ENCODE measurements at places on chromosomes 2 and 18.

DNA sequence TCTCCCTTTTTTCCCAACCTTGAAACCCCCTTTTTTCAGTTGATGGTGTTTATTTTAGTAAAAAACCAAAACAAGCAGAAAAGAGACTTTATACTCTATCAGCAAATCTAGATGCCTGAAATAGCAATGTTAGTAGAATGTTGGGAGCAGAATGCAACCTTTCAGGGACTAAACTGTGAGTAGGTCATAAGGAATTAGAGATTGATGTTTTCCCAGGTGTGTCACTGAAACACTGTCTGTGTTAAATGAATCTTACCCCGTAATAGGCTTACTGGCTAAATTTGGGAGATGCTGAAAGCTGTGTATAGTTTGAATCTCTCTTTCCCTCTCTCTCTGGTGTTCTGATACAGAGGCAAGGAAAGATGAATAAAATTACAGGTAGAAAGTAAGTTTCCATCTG lies 43.8 kb downstream of the AGFG1 start:
- no peak for DNase-seq

GRCh38 chr2:194383401-194383800 lies 1273.6 kb upstream of the SLC39A10 start:
- DNase-seq, result no peak

DNA sequence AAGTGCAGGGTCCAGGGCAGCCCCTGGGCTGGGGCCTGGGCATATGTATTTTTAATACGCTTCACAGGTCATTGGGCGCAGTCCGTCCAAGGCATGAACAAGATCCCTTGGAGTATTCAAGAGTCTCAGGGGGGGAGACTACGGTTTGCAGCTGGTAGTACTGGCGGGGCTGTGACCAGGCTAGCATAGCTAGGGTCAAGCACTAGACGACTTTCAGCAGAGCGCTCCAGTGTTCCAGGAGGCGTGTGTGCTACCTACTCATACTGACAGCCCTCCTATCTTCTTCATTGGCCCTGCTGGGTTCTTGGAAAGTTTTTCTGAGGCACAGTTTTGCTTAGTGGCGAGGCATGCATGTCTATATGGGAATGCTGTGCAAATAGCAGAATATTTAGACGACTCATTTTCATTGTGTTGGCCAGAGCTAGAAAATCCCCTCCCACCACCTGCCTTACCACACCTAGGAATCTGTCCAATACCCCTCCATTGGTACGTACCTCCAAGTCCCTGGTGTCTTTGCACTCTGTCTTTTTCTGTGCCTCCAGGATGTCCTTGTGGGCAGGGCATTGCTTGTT lies 68.2 kb downstream of the GLI2 start:
- no peak for DNase-seq

DNA sequence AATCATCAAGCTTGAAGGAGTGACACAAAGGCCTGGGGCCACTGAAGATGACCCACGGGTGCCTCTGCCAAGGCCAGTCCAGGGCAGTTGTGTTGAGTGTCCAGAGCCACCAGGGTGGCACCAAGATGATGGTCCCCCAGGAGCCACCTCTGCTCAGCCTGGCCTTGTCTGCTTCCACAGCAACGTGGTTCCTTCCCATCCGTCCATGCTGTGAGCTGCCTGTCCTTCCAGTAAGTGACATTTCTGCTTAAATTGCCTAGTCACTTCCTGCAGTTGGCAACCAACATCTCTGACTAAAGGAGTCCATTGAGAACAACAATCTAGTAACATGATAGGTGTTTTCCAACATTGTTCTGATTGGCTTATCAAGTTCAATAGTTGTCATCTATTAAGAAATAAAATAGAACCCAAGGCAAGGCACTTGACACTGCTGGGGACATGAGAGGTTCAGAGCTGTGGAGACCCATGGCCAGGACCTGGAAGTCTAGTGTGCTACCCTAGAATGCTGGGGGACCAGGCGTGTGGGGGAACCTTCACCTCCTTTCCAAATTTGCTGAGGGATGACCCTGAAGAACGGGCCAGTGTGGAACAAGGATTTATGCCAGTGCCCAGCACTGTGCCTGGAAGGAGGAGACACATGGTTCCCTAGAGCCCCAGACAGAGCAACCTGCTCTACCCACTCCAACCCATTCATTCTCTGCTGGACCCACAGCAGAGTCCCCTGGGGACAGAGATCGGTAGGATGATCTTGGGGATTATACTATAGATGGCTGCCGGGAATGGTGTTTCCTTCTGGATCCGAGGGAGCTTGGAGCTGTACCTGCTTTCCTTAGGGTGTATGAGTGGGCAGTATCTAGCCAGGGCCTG lies 98.9 kb upstream of the EPC2 start:
- DNase-seq, result no peak

- DNase-seq, result no peak
These were observed 54.9 kb upstream of the ITPRID2 start for GRCh38 chr2:181836583-181836982.

DNA sequence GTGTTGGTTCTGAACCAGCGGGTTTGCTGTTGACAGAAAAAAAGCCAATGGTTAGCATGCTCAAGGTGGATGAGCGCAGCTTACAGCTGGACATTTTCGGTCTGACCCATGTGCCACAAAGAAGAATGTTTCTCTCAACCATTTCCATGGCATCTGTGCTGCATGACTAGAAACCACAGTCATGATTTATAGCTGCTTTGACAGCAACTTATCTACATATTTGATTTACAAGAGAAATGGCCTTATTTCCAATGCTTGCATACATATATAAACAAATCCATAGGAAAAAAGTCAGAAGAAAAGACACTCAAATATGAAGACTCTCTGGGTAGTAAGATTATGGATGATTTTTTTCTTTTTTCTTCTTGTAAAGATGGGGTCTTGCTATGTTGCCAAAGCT lies 98.2 kb downstream of the DYNC1I2 start:
- DNase-seq, result no peak

GRCh38 chr2:45968946-45969584 lies 317.6 kb downstream of the PRKCE start:
- DNase-seq, result no peak

DNA sequence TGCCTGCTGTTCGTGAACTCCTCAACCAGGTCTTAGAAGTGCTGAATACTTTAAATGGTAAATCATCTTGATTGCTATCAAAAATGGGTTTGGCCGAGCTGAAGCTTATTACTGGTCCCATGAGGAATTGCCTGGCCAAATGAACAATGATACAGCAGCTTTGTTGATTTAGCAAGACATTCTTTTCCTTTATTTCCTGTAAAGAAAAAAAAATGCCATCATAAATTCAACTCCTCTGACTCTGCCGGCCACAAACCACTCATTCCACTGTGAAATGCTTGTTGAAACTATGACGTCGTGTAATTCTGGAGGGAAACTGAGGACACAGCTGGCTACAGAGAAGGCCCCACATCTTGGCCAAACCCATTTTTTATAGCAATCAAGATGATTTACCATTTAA lies 74.2 kb upstream of the ID2 start:
- DNase-seq, result peak; percentile 48

DNA sequence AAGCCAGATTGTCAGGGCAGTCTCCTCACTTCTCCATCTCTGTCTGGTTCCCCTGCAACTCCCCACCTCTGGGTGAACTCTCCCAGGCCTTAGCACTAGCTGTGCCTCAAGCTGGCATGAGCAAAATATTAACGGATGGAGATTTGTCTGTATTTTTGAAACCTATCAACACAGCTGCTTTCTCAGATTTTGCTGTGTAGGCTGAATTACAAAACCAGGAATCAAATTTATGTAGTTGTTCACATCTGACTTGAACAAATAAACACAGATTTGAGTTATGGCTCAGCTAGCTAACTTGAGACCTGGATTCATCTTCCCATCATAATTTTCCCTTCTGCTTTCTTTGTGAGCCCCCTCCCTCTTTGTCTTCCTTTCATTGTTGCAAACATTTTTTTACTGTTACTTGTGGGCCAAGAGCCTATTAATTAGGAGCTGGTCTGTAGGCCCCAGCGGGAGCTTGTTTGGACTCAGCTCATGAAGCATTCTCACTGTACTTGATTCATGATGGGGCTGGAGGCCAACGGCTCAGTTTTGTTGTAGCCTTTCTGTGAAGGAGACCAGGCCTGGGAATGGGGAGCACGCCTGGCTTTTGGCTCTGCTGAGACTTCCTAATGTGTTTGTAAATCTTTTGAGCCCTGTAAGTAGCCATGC lies 164.1 kb upstream of the GATA6 start:
- DNase-seq, result no peak
